ENCODE measurements at places on chromosomes 3 and 15. TPM values are rescaled to one million over a fixed set of nuclear protein-coding genes. Genes with fewer than 3 reads are reported as not detected.

DNA sequence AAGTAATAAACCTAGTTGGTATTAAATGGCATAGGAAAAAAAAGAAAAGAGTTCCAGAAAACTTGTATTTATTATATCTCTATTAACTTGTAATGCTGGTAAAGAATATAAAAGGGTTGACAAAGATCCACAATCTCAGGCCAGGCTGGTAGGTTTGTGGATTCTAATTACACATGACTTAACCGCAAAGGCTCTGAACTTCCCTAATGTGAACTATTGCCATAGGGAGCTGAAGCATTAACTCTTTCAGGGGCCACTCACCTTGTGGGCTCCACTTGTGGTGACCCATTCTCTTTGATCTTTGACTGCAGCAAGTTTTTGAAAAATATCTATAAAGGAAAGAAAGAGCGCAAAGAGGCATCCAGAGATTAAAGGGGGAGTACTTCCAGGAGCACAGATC lies 58.5 kb downstream of the NEK10 start:
- H3K4me3 ChIP-seq = no peak overlapping the region
- H3K27me3 ChIP-seq = no peaks in the 10 kb centered on the region
- peak overlapping the region; percentile 58 for H3K27ac ChIP-seq
- H3K4me1 ChIP-seq = peaks cover 20% of the 10 kb centered on the region
- no peaks in the 10 kb centered on the region for H3K36me3 ChIP-seq

GRCh38 chr3:53122933-53123305 lies 7.3 kb downstream of the RFT1 start:
- peaks cover 70% of the 10 kb centered on the region for H3K36me3 ChIP-seq
- H3K27ac ChIP-seq = no peak overlapping the region
- DNase-seq = no peak
- H3K4me1 ChIP-seq = no peaks in the 10 kb centered on the region

DNA sequence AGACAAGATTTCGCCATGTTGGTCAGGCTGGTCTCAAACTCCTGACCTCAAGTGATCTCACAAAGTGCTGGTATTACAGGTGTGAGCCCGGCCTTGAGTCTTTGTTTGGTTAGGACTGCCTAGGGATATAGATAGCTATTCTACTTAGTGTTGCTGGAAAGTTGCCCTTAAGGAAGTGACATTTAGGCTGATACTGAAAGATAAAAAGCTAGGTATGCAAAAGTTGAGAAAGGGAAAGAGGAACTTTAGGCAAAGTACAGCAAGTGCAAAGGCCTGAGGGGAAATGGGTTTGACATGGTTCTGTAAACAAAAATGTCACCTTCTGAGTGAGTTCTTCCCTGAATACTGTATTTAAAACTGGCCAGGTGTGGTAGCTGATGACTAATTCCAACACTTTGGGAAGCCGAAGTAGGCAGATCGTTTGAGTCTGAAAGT lies 111.5 kb downstream of the ZNF609 start:
- no peaks in the 10 kb centered on the region for H3K36me3 ChIP-seq
- DNase-seq = no peak
- H3K4me1 ChIP-seq = no peaks in the 10 kb centered on the region
- H3K27me3 ChIP-seq = no peaks in the 10 kb centered on the region

- no peaks in the 10 kb centered on the region for H3K4me1 ChIP-seq
- H3K4me3 ChIP-seq = no peak overlapping the region
- peak; percentile 7 for DNase-seq
- no peak overlapping the region for H3K27ac ChIP-seq
- no peaks in the 10 kb centered on the region for H3K27me3 ChIP-seq
Measured at GRCh38 chr15:63718590-63719035, 115.1 kb downstream of the HERC1 start.

Gene ZNF660
- total RNA-seq = 2.6 TPM
